Mesenteric fat pad (tissue), 1 donor: ENCODE measurements at places on chromosomes 5 and 9.

DNA sequence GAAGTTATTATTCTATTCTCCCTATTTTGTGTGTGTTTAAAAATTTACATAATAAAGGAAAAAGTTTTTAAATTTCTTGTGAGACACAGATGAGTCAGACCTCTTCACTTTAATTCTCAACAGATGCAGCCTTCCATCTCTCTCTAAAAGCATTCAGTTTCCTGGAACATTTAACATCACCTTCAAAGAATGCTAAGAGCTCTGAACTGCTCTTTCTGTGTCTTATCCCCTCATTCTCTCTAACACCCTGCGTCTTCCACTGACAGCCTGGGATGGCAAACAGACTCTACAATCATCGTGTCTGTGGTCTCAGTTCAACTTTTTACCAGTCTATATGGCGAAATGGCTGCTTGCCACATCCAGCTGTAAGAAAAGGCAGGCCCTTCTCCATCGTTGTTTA is 173.0 kb downstream of the HINT1 start:
- DNase-seq = no peak

DNA sequence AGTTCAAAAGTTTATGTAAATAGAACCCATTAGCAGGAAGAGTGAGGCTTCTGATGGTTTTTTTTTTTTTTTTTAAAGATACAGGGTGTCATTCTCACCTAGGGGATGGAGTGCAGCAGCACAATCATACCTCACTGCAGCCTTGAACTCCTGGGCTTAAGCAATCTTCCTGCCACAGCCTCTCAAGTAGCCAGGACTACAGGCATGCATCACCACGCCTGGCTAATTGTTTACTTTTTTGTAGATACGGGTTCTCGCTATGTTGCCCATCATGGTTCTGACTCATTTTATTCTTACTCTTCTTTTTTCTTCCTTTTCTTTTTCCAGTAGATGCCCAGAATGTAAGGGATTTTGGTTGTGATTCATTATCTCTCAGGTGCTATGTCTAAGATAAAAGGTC is 201.1 kb downstream of the NNT start:
- no peak for DNase-seq

DNA sequence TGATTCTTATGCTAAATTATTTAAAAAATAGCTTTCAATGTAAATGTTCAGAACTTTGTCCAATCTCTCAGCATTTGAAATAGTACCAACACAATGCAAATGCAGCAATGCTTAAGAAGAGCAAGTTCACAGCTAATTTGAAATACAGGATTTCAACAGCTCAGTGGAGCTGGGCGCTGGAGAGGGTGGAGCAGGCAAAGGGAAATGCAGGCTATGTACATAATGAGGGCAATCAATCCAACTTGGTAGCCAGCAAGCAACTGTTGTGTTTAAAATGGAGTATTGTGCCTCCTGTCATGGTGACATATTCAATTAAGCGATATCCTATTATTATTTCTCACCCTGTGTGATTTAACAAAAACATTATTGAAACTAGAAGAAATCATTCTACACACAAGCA is 568.8 kb downstream of the PSAT1 start:
- DNase-seq = no peak

- no peak for DNase-seq
These were observed 29.7 kb downstream of the SHB start for GRCh38 chr9:38039090-38039906.

- DNase-seq = no peak
These were observed 81.0 kb upstream of the MAST4 start for GRCh38 chr5:66515209-66515608.

DNA sequence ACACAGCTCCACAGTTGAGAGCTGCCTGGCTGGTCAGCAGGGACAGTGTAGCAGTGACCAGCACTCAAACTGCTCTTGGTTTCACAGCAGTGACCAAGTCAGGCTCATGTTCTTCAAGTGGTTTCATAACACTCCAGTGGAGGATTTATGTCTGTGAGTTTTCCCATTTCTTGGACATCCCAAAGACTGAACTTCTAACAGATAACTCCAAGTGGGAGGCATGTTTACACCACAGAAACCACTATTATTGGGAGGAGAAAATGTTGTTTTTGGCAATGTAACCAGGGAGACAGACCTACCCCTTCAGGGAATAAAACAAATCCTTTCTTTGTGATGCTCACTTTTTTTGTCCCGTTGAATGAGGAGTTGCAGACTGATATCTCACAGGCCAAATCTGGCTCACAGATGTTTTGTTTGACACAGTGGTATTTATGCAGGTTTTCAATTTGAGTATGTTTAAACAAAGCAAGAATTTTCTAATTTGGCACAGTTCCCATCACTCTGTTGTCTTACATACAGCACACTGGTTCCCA is 141.5 kb downstream of the RMI1 start:
- no peak for DNase-seq

DNA sequence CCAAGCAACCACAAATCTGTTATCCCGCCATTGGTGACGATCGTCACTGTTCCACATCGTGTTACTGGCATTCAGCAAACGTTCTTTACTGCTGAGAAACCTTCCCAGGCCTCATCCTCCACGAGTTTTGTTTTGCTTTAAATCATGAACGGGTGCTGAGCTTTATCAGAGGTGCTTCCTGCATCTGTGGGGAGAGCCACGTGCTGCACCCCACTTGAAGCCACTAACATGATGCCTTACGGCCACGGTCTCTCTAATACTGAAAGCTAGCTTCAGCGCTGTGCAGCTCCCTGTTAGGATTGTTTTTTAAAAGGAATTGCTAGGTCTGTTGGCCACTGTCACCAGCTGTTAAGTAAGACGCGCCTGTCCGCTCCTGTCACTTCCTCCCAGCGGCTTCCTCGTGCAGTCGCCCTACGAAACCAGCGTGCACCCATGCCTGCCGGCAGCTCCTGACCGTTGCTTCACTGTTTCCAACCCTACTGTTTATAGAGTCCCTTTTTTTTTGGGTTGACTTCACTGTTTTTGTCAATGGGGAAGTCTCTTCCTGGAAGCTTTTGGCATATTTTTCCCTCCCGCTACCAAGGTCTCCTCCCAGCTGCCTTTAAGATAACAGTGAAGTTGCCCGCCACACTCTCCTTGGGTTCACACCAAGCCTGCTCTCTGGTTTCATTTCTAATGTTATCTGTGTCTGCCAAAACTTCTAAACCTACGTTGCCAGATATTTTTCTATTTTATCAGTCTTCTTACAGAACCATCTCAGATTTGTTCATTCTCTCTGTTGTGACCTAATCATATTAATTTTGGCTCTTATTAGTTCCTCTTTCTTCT is 20.3 kb downstream of the LPCAT1 start:
- DNase-seq = no peak

DNA sequence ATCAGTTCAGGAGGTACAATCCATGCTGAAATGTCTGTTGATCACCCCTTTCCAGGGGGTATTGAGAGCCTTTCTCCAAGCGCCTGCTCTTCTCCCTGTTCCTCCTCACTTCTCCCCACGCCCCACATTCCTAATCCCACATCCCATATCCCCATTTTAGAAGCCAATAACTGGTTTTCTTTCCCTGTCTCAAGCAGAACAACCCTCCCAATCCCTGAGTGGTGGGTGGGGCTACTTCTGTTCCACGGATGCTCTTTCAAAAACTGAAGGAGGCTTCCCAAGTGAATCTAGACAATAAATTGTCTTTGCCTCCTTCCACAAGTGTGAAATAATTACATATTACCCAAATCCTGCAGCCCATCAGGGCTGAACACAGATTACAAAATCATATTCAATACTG is 77.0 kb upstream of the SEMA6A start:
- DNase-seq = no peak

GRCh38 chr5:10635257-10635866 is 71.5 kb downstream of the ANKRD33B start:
- no peak for DNase-seq

DNA sequence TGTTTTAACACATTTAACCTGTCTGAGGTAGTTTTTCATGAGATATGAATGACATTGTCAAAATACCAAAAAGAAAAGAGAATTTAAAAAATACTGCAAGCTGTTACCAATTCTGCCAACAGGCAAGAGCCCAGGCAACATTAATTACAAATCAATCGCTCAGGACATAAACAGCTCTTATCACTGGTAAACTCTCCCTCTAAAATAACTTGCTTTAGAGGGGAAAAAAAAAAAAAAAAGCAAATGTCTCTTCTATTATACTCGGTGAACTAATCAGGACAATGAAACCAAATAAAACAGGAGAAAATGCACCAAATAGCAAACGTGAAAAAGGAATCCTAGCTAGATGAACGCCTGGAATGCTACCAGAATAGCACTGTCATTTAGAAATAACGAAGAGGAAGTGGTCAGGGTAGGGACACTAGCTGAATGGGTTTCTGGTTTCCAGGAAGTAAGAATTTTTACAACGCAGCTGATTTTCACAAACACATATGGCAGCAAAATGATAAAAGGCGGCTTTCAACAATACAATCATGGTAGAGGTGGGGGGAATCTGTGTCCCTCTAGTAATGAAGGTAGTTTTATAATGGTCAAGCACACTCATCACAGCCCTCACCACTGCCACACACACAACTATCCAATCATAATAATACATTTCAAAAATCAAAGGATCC is 94.9 kb downstream of the DENND1A start:
- DNase-seq = no peak

GRCh38 chr5:104053353-104053649 is 490.7 kb upstream of the NUDT12 start:
- DNase-seq = no peak

- no peak for DNase-seq
These were observed 89.8 kb upstream of the TLE4 start for GRCh38 chr9:79481846-79482477.

GRCh38 chr5:31680528-31680927 is 41.6 kb downstream of the PDZD2 start:
- no peak for DNase-seq

DNA sequence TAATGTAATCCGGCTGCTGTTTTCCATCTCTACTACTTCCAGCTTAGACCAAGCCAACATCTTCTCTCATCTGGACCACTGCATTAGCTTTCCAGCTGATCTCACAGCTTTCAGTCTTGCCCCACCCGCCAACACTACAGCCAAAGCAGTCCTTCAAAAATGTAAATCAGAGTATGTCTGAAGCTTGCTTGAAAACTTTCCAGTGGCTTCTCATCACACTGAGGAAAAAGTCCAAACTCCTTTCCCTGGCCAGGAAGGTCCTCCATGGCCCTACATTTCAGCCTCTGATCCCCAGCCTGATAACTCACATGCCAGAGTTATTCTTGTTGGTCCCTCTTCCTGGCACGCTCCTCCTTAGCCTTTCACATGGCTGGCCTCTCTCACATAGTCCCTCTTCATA is 38.5 kb downstream of the TTC1 start:
- DNase-seq = no peak

DNA sequence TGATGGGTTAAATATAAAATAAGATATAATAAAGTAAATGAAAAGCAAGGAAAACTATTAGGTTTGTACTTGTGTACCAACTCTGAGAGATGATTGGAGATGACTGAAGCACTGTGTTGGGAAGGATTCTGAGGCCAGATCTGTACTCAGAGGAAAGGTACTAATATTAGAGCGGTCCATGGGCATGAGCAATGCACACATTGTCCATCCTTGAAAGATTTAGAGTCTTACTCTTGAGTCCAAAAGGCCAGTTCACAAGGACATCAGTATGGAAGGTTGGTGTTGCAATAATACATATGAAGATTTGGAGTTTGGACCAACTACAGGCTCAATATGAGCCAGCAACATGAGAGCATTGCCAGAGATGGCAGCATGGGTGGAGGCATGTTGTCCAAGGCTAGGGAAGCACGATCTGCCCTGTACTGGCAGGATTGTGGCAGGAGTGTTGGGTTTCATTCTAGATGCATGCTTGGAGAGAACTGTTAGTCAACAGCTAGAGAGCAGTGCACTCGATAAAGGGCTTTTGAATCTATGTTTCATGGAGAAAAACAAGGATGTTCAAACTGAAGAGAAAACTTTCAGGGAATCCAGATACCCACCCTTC is 84.4 kb downstream of the TMEM215 start:
- no peak for DNase-seq

DNA sequence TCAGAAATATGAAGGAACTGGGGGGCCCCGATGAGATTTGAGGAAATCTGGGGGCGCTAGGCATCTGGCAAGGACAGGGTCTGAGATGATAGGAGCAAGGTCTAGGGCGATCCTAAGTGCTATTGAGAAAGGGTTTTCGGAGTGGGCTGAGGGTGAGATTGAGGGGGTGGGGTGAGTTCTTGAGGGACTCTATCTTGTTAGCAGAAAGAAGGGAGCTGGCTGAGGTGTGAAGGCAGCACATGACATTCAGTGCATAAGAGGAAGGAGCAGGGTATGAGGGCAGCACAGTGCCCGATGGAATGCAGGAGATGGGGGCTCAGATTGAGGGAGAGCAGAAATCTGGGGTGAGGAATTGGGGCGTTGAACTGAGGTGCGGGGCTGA is 640 bp downstream of the TRIM32 start:
- no peak for DNase-seq

DNA sequence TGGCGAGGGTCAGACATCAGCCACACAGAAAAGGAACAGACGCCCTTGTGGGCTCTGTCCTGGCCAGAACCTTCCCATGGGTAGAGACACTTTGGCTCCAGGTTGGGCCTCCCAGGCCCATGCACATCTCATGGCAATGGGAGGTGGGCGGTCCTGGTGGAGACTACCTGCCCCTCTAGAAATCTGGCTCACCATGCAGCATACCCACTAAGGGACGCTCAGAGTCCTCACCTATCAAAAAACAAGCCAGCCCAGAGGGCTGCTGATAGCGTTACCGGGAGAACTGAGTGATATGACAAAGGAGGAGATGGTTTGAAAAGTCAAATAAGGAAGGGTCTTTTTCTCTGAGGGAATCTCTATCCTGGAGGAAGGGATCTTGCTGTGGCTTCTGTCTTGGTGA is 62.1 kb downstream of the C5orf15 start:
- DNase-seq = no peak

DNA sequence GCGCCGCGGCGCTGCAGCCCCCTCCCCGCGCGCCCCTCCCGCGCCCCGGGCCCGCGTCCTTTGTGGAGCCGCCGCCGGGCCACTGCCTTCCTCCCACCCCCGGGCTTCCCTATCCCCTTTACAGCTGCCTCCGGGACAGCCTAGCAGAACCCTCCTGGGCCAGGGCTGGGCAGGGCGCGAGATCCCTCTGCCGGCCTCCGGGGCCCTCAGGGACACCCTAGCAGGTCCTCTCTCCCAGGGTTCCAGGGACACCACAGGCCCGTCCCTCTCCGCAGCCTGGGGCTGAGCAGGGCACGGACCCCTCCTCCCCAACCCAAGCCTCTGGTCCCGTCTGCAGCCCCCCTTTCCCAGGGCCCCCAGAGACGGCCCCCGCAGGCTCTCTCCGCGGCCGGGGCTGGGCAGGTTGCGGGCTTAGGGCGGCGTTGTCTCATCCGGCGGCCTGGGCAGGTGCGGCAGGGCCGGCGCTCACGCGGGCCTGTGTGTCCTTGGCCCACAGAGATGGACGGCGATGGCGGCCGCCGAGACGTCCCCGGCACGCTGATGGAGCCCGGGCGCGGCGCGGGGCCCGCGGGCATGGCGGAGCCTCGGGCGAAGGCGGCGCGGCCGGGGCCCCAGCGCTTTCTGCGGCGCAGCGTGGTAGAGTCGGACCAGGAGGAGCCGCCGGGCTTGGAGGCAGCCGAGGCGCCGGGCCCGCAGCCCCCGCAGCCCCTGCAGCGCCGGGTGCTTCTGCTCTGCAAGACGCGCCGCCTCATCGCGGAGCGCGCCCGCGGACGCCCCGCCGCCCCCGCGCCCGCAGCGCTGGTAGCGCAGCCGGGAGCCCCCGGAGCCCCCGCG is 710 bp downstream of the WNK2 start:
- no peak for DNase-seq
